ENCODE measurements at places on chromosomes 5 and 9.

DNA sequence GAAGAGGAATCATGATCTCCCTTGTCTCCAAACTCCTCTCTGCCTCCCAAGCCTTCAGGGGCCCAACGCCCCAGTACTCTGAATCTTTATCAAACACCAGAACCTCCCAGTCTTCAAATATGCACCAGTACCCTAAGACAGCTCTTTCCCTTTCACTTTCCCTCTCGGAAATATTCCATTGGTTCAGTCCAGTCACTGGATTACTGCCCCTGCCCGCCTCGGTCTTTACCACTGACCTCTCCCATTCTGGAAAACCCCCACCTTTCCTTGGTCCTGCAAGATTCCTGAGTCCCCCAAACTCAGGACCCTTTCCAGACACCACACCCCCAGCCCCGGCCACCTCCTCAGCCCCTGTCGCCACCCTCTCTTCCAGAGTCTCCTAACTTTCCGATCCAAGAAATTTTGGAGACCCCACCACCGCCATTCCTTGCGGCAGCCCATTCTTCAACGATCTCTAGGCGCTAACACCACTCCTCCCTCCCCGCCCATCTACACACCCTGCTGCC lies 674 bp downstream of the C5orf15 start:
- DNase-seq = no peak

DNA sequence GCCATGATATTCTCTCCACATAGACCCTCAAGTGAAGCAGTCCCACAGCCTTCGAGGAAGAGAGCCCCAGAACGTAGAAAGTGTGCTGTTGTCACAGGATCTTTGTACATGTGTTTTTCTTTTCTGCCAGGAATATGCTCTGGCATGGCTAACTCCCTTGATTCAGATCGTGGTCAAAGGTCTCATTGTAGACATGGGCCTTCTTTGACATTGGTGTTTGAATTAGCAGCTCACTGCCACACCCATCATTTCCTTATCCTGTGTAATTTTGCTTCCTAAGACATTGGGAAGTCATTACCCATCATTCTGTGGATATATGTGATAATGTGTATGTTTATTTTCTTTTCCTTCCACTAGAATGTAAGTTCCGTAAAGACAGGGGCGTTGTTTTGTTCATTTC lies 25.5 kb downstream of the MTRR start:
- no peak for DNase-seq

- DNase-seq = no peak
Observed at GRCh38 chr5:42598311-42598710, 158.3 kb upstream of the CCDC152 start.

DNA sequence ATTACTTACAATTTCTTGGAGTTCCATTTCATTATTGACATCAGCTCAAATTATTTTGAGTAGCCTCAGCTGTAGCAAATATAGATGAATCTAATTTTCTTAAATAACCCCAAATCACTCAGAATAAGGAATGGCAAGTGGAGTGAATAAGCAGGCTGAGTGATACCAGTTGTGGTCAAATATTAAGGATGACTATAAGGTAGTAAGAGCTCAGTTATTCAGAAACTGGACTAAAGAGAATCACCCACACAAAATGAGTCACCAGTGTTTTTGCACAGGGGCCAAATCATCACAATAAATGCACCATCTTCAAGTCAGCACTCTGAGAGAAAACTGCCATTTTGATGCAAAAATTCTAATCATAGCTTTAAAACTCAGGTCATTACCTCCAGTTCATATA lies 128.9 kb upstream of the TARS1 start:
- no peak for DNase-seq

DNA sequence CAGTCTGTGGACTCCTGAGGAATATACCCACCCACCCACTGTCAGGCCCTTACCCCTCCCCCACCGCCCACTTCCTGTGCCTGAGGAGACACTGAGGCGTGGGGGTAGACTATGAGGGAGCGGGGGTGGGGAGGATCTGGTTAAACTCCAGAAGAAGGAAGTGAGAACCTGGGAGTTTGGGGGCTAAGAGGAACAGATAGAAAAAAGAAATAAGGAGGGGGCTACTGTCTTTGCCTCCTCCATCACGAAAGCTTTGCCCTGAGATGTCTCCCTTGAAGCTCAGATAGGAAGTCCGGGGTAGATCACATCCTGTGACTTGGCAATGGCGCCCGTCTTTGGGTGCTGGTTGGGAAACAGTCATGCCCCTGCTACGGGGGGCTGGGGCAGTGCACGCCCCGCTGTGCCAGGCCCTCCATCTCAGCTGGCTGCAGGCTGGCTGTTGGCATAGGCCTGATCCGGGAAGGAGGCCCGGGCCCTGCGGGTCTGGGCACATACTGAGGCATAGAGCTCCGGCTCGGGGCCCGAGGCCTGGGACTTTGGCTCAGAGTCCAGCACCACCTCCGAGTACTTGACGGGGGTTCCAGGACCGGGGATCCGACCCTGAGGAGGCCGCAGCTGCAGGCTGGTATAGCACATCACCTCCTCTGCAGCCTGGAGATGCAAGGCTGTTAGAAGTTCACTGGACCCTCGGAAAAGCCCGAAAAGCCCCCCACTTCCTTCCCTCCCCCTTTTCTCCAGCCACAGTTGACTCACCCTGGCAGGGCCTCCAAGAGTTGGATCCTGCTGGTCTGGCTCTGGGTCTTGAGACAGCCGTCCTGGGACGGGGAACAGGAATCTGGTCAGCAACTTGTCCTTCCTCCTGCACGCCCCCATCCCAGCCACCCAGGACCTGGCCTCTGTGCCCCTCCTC lies 1.0 kb downstream of the SIT1 start:
- no peak for DNase-seq

Data from HuH-7.5 (cell line).